Brain (organoid and tissue), 16 donors: ENCODE measurements at places on chromosomes 6 and 20.

DNA sequence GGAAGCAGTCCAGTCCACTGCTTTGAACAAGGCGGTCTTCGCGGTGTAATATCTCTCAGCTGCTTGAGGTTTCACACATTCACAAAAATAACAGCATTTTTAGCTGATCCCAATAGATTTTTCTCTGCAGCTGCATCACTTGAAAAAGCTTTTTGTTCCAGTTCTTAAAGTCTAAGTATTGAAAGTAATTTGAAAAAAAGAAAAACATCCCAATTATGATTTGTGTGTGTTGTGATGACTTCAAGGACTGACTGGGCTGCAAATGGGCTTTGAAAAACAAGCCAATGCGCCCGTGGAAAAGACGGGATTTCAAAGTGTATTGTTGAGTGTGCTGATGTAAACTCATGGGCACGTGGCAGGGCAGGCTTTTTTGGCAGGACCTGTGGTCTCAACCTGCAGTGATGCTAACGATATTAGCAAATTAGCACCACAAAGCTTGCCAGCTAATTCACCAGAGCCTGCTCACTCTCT lies 151.1 kb downstream of the TMEM242 start:
- peak; percentile 47 for DNase-seq

- DNase-seq: no peak
Observed at GRCh38 chr6:109221543-109222195, 126.4 kb downstream of the CEP57L1 start.

DNA sequence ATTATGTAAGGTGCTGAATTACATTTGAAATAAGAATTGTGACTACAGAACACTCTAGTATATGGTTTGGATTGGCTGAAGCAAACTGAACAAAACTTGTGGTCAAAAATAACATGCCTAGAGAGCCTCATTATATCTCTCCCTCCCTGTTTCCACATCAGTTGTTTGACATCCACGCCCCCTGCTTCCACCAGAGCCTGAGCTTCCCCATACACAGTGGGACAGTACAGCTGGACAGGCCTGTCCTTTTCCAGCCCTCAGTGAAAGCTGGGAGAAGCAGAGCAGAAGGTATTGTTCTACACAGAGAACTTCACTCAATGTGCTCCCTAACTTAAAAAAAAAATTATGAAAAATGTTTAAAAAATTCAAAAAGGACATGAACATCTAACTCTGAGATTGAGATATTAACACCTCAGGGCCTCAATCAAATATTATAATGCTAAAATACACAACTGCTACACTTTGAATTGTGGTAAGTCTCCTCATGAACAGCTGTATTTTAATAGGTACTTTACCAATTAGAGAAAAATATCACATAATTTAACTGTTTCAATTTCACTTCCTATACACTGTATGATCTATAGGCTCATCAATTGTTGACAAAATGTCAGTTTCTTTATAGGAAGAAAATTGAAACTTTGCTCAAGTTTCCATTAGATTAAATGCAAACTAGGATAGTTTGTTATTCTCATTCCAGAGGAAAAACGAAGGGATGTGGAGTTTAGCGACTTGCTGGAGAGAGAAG lies 44.9 kb upstream of the SCML4 start:
- DNase-seq: no peak

DNA sequence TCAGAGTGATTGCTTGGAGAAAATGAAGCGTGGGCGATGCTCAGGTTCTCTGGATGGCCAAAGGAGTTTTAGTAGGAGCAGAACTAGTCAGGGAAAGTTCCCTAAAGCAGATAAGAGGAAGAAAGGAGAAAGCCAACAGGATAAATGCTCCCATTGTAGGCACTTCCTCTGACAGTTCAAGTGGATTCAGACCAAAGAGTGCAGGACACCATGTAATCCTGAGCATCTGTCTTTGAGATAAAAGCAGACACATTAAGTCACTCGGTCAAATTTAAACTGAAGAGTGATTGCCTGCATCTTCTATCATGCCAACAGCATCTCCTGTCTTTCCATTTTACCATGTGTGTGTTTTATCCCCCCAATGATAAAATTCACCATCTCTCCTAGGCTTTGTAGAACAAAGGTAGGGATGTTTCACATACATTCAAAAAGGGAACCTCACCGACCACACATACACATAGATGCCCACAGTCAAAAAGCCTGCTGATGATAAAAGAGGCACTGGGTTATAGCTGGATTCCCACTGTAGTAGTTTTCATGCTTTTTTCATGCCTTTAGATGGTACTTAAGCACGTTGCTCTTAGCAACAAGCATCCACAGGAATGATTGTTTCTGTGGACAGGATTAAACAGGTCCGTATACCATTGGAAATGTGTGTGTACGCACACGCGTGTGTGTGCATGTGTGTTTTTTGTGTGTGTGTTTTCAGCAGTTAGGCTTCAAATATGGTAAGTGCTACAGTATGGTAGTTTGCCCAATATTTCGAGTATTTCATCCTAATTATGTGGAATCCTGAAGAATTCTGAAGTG lies 7.0 kb downstream of the GRIK2 start:
- peak; percentile 63 for DNase-seq

- DNase-seq: no peak
Observed at GRCh38 chr6:123549476-123549875, 87.3 kb downstream of the TRDN start.

- DNase-seq: no peak
Observed at GRCh38 chr20:55937283-55937682, 68.0 kb downstream of the CBLN4 start.

DNA sequence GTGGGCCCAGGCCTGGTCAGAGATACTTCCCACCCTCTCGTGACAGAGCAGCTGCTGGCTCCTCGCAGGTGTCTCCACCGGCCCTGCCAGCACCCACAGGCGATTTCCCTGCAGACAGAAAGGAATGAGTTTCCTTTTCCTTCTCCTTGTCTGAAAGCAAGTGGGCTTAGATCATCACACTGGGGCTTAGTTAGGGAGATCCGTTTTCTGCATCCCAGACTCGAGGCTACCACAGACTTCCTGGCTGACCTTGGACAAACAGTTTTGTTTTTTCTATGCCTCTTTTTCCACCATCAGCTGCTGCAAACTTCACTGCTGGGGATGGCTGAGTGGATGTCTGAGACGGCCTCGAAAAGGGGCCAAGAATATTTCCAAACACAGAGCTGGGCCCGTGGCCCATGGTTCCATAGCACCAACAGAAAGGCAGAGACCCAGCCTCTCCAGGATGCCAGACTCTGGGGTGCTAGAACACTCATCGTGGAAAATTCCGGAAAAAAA lies 86.5 kb downstream of the BANF2 start:
- DNase-seq: no peak

- DNase-seq: no peak
Observed at GRCh38 chr6:143074101-143074500, 13.4 kb downstream of the AIG1 start.

DNA sequence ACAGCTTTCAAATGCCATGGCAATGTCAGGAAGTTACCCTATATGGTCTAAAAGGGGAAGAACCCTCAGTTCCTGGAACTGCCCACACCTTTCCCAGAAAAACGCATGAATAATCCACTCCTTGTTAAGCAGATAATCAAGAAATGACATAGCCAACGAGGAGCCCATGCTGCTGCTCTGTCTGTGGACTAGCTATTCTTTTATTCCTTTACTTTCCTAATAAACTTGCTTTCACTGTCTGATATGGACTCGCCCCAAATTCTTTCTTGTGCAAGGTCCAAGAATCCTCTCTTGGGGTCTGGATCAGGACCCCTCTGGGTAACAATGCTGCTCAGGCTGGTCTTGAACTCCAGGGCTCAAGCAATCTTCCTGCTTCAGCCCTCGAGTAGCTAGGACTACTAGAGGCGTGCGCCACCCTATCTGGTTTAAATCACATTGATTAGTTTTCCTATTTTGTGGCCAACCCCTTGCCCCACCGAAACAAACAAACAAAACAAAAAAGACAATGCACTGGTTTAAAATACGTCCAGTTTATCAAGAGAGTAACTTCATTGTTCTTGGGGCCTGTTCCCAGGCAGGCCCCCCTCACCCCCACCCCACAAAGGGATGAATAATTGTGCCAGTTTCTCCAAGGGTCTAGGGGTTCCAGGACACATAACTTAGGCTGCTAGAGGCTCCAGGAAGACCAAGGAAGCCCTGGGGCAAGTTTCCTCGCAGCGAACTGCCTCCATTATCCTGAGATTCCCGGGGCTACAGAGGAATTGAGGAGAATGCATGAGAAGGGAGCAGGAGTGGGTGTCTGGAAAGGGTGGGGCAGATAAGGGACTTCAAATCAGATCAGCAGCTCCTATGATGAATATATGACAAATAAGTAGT lies 10.1 kb upstream of the AKAP12 start:
- DNase-seq: no peak

DNA sequence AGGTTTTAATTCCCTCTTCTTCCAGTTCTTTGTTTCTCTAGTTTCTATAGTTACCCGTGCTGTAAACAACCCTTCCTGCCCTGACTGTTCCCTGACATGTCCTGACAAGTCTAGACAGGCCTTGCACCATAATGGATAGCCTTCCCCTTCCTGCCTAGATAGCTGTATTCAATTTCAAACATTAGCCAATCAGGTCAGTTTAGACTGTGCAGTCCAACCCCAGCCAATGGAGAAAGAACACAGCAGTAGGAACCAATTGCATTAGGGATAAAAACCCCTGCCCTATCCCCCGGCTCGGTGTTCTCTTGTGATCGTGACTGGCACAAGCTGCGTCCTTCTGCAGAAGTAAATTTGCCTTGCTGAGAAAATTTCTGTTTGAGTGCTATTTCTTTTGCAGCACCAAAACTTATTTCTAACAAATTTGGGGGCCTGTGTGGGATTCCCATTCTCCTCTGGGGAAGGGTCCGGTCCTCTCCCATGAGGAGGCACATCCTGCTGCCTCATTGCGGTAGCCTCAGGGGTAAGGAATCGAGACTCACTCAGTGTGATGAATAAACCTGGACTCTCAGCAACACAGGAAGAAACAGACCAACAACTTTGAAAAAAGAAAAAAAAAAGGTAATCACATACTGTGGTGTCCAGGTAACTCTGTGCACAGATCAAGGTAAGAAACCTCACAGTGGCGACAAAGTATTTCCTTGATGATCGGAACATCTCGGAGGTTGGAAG lies 248.7 kb upstream of the ECI2 start:
- DNase-seq: no peak

- DNase-seq: peak; percentile 98
Observed at GRCh38 chr6:134345789-134346188, 27.9 kb upstream of the SGK1 start.

GRCh38 chr20:15236812-15237211 lies 899.4 kb upstream of the FLRT3 start:
- DNase-seq: no peak

DNA sequence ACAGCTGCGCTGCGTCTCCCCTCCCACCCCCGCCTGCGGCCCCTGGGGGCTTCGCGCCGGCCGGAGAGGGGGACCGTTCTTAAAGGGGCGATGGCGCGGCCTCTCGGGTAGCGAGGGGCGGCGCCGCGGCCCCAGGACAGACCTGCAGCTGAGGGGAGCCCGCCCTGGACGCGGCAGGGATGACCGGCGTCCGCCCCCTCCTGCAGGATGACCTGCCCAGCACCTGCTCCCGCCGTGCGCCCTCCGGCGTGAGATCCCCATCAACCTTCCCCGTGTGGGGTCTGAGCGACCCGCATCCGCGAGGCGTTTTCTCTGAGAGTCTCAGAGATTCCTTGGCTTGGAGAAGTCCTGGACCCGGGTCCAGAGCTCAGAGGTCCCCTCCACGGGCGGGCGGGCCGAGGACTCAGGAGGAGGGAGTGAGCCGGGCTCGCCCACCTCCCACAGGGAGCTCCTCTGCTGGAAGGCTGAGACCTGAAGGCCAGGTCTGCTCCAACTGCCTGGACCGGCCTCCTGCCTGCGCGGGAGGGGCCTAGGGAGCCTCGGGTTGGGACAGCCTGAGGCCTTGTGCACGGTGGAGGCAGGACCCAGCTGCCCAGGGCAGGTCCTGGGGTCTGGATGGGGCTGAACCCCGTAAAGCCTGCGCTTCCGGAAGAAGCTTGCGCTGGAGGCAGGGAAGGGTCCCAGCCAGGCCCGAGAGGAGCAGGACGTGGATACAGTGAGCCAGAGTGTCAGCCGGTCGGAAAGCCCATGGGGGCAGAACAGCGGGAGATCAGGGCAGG lies 532 bp upstream of the NKAIN4 start:
- DNase-seq: no peak

DNA sequence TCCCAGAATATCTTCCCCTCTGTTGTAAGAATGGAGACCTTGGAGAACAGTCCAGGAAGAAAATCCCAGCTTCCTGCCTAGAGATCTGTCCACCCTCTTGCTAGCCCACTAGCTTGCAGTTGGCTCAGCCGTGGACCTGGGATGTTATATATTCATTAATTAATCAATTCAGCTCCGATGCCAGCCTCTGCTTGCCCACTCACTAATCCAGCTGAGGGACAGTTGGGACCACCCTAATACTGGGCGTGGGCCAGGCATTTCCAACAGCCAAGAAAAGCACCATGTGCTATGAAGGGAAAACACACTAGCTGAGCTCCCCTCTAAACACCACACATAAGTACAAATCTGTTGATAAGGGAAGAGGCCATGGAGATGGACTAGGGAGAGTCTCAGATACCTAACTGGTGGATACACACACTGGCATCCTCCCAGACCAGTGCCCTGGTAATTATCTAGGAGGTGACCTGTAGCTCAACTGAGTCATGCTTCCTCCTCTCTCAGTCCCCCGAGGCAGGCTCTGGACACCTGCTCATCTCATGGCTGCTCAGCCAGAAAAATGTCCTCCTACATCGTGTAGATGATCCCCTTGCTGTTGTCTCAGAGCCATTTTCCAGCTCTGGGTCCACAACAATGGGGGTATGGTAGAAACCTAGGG lies 78.9 kb downstream of the ANKRD60 start:
- no peak for DNase-seq

- no peak for DNase-seq
Observed at GRCh38 chr6:161130967-161131766, 139.6 kb downstream of the MAP3K4 start.

GRCh38 chr6:56904068-56904467 lies 50.8 kb upstream of the BEND6 start:
- no peak for DNase-seq

DNA sequence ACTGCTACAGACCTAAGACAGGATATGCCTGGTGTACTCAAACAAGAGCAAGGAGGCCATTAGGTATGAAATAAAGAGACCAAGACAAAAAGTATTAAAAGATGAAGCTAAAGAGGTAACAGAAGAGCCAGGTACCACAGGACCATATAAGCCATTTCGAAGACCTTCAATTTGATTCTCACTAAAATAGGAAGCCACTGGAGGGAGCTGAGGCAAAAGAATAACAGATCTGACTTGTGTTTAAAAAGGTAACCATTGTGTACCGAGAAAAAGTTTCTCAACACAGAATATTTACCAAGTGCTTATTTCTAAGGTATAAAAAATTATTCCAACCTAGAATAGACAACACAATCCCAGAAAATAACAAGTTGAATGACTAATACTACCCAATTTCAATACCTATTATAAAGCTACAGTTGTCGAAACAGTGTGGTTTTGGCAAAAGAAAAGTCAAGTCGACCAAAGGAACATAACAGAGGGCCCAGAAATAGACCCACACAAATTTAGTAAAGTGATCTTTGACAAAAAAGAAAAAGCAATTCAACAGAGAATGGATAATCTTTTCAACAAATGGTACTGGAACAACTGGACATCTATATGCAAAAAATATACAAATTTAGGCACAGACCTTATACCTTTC lies 125.3 kb upstream of the DST start:
- DNase-seq: no peak

GRCh38 chr6:89539779-89540178 lies 98.8 kb downstream of the LYRM2 start:
- DNase-seq: no peak
